ENCODE measurements at places on chromosomes 12 and 14. TPM values are rescaled to one million over a fixed set of nuclear protein-coding genes. Genes with fewer than 3 reads are reported as not detected.

Gene ACYP1
- 11.2 TPM for total RNA-seq

Gene TPPP2
- 0.72 TPM for total RNA-seq

Gene KCNC2
- total RNA-seq: not detected

GRCh38 chr14:104388541-104389325, 190.8 kb upstream of the C14orf180 start:
- no peak for DNase-seq
- no peaks in the 10 kb centered on the region for H3K27me3 ChIP-seq
- no peaks in the 10 kb centered on the region for H3K36me3 ChIP-seq
- no peak overlapping the region for H3K4me3 ChIP-seq
- peaks cover 7% of the 10 kb centered on the region for H3K4me1 ChIP-seq

DNA sequence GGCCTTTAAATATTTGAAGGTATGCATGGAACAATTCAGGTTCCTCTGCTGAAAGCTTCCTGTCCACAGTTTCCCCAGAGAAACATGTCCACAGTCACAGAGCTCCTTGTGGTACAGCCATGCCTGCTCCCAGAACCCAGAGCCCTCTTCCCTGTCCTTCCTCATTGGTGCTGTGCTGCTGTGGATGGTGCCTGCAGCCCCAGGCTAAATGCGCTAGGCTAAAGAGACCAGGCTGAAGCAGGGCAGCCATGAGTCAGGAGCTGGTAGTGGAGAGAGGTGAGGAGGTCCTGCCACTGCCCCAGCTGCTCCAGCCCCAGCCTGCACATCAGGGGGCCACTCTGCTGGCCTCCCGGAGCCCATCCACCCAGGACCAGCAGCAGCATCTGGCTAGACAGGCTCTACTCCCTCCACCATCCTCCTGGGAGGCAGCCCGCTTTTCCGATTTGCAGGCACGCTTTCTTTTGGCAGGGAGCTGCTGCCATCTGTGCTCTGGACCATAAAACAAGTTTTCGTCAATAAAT, 65.4 kb upstream of the DDX11 start:
- DNase-seq: no peak
- H3K27ac ChIP-seq: no peak overlapping the region
- H3K4me1 ChIP-seq: no peaks in the 10 kb centered on the region
- no peaks in the 10 kb centered on the region for H3K36me3 ChIP-seq
- H3K4me3 ChIP-seq: no peak overlapping the region

DNA sequence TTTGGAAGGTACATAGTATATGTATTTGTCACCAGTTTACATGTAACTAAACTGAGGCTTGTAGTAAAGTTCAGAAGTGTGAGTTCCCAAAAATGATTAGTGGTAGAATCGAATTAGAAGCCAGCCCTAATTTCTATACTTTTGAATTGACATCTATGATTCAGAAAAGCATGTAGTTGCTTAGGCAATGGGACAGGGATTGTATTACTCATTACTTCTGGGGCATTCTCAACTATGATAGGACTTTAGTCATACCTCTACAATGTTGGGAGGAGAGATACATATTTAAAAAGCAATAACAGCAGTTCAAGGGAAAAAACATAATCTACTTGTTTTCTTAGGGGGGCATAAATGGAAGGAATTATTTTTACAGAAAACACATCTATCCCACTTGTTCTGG, 277.9 kb upstream of the E2F7 start:
- H3K36me3 ChIP-seq: no peaks in the 10 kb centered on the region
- no peaks in the 10 kb centered on the region for H3K27me3 ChIP-seq
- no peak overlapping the region for H3K4me3 ChIP-seq
- peaks cover 13% of the 10 kb centered on the region for H3K4me1 ChIP-seq
- H3K27ac ChIP-seq: no peak overlapping the region
- DNase-seq: no peak

DNA sequence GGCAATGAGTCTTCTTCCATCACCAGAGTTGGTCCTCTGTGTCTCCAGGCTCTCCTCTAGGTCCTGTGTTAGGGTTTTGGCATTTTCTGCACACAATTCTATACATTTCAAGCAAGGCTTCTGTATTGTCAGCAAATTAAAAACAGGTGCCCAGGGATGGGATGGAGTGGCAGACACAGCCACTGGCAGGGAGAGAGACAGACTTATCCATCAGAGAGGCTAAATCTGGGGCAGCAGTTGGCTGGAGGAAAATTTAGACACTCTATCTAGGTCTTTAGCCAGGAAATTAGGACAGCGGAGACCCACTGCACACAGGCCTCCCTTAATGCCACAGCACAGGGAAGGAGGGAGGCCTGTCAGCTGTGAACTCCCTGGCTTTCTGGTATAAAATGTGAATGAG, 20.2 kb downstream of the PLEKHD1 start:
- no peak for DNase-seq
- H3K27ac ChIP-seq: no peak overlapping the region
- H3K4me1 ChIP-seq: no peaks in the 10 kb centered on the region
- H3K27me3 ChIP-seq: no peaks in the 10 kb centered on the region
- H3K36me3 ChIP-seq: no peaks in the 10 kb centered on the region
- H3K4me3 ChIP-seq: no peak overlapping the region

GRCh38 chr12:79841878-79842265, 93.0 kb downstream of the PPP1R12A start:
- H3K27ac ChIP-seq: no peak overlapping the region
- H3K36me3 ChIP-seq: no peaks in the 10 kb centered on the region
- H3K4me1 ChIP-seq: peaks cover 8% of the 10 kb centered on the region
- H3K27me3 ChIP-seq: no peaks in the 10 kb centered on the region

- H3K4me3 ChIP-seq: no peak overlapping the region
- H3K36me3 ChIP-seq: no peaks in the 10 kb centered on the region
- no peaks in the 10 kb centered on the region for H3K4me1 ChIP-seq
- no peak overlapping the region for H3K27ac ChIP-seq
- DNase-seq: no peak
Observed at GRCh38 chr12:59719701-59720100, 123.9 kb downstream of the SLC16A7 start.

- H3K36me3 ChIP-seq: no peaks in the 10 kb centered on the region
- H3K27ac ChIP-seq: no peak overlapping the region
- H3K4me1 ChIP-seq: no peaks in the 10 kb centered on the region
- DNase-seq: peak; percentile 51
- no peak overlapping the region for H3K4me3 ChIP-seq
- H3K27me3 ChIP-seq: no peaks in the 10 kb centered on the region
Observed at GRCh38 chr12:98725476-98726247, 80.6 kb downstream of the APAF1 start.

DNA sequence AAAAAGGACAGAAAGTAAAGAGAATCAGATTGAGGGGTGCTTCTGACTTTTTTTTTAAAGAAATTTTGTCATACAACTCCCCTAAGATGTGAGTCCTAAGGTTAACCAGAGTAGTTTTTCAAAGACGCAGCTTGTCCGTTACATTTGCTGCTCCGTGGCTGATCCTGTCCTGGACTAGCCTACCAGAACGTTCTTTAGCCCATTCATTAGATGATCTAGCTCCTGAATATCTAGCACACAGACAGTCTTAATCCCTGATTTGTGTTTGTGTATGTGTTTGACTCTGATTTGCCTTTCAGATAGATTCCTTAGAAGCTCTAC, 60.3 kb downstream of the SAMD4A start:
- no peaks in the 10 kb centered on the region for H3K27me3 ChIP-seq
- H3K4me1 ChIP-seq: peaks cover 5% of the 10 kb centered on the region
- no peaks in the 10 kb centered on the region for H3K36me3 ChIP-seq
- no peak for DNase-seq
- no peak overlapping the region for H3K4me3 ChIP-seq
- no peak overlapping the region for H3K27ac ChIP-seq

GRCh38 chr14:92385561-92385960, 62.6 kb downstream of the SLC24A4 start:
- H3K36me3 ChIP-seq: no peaks in the 10 kb centered on the region
- no peak overlapping the region for H3K27ac ChIP-seq
- DNase-seq: no peak
- H3K4me3 ChIP-seq: no peak overlapping the region

DNA sequence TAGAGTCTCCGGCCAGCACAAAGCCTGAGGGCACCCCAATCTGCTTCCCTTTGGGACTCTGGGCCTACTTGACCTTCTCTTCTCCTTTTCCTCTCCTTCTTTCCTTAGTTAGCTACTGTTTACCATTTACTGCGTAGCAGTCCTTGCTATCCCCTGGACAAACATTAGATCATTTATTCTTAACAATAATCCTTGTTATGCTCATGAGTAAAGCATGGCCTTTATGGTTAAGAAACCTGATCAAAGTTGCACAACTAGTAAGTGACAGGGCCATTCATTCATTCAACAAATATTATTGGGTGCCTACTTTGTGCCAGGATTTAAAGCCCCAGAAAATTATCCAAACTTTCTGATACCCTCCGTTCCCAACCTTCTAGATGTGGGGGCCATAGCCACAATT, 3.2 kb upstream of the HDAC7 start:
- H3K4me3 ChIP-seq: no peak overlapping the region
- peaks cover 26% of the 10 kb centered on the region for H3K4me1 ChIP-seq
- H3K27ac ChIP-seq: peak overlapping the region; percentile 96
- H3K36me3 ChIP-seq: no peaks in the 10 kb centered on the region

DNA sequence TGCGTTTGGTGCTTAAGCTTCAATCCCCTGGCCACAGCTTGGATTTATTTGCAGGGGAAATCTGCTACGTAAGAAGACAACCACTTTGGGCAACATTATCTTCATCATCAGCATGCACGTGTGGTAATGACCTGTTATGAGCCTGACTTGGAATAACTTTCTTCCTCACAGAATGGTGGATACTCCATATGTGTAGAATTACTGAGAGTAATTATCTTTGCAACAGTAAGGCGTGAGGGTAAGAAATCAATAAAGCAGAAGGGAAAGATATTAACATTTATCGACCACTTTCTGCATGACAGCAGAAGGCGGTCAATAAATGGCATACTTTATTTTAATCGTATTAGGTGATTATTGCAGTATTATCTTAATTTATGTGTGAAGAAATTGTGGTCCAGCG, 152.7 kb downstream of the RGS6 start:
- H3K27ac ChIP-seq: no peak overlapping the region
- no peak overlapping the region for H3K4me3 ChIP-seq
- DNase-seq: no peak

DNA sequence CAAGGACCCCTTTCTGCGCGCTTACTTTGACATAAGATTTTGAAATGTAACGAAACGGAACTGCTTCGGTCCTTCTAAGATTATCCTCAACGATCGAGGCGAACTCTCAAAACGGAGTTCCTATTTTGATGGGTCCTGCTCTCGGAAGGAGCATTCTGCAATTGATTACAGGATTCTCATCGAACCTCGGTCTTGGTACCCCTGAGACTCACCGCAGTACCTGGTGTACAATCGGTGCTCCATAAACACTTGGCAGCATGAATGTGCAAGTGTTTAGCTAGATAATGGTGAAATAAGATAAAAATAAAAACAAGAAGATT, 530 bp upstream of the NEMF start:
- H3K27me3 ChIP-seq: no peaks in the 10 kb centered on the region
- H3K36me3 ChIP-seq: no peaks in the 10 kb centered on the region
- H3K4me3 ChIP-seq: peak overlapping the region; percentile 84
- H3K4me1 ChIP-seq: no peaks in the 10 kb centered on the region

DNA sequence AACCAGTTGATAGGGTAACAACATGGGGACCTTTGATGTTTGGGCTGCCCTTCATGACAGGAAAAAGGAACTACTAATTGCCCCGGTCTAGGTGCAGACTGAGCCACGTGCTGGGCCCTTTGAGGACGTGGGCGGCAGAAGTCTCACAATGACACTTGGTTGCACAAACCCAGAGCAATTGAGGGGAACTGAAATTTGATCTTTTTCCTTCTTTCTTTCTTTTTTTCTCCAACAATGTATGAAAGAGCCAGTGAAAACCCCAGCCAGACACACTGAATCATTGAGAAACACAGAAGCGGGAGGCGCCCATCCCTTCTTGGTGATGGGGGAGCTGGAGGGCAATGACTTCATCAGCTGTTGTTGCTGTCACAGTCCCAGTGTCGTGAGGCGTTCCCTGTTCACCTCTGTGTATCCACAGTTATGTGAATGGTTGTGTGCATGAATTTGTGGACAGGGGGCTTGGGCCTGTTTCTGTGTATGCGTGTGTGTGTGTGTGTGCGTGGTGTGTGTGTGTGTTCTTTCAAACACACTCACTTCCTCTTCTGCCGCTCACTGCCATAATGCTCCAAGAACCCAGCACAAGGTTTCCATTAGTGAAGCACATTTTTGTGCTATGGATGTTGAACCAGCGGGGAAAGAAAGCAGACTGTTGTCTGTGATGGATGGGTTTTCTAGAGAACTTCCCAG, 137.5 kb upstream of the CCND2 start:
- DNase-seq: no peak
- no peaks in the 10 kb centered on the region for H3K27me3 ChIP-seq
- peaks cover 3% of the 10 kb centered on the region for H3K4me1 ChIP-seq
- no peaks in the 10 kb centered on the region for H3K36me3 ChIP-seq

DNA sequence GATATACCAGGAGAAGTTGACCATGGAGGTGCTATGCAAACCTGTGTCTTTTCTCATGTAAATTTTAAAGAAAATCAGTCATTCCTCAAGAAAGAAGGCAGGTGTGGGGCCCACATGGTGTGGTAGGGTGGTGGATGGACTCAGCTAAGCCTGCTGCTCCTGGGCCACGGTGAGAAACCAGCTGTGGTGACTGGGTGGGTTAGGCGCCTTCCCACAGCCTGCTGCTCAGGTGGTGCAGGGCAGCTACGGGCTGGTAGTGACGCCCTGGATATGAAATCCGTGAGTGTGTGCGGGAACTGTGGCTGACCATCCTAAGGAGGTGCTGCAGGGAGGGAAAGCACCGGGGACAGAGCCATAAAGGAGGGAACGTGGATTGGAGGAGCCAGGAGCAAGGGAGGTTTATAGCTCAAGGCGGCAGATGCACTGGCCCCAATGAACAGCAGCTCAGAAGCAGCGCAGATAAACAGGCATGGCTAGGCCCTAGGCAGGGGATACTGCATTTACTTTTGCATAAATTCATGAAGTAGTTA, 408.8 kb downstream of the FUT8 start:
- no peaks in the 10 kb centered on the region for H3K4me1 ChIP-seq
- H3K4me3 ChIP-seq: no peak overlapping the region
- H3K36me3 ChIP-seq: no peaks in the 10 kb centered on the region
- H3K27me3 ChIP-seq: no peaks in the 10 kb centered on the region
- no peak for DNase-seq

DNA sequence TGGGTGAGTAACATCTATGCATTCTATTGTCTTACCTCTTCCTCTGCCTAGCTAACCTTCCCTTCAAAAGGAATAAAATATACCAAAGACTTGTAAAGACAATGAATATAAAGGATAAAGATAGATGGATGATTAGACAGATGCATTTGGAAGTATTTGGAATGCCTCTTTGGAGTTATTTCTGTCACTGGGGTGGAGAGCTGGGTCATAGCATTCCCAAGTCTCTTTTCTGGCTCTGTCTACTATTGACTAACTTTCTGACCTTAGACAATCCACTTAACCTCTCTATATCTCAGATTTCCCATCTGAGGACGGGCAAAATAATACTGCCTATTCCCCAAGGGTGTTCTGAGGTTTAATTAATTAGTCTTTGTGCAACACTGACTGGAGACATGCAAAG, 517.4 kb downstream of the DIO2 start:
- H3K36me3 ChIP-seq: peaks cover 4% of the 10 kb centered on the region
- DNase-seq: no peak
- H3K4me3 ChIP-seq: no peak overlapping the region
- no peak overlapping the region for H3K27ac ChIP-seq
- H3K27me3 ChIP-seq: no peaks in the 10 kb centered on the region

GRCh38 chr14:68464711-68465110, 328.2 kb downstream of the ZFP36L1 start:
- no peak for DNase-seq
- no peaks in the 10 kb centered on the region for H3K27me3 ChIP-seq
- H3K4me1 ChIP-seq: peaks cover 6% of the 10 kb centered on the region
- no peak overlapping the region for H3K4me3 ChIP-seq
